Activated CD8-positive, alpha-beta memory T cell treated with anti-CD3 and anti-CD28 coated beads for 48 hours (primary cell): ENCODE measurements at places on chromosomes 6 and 20.

DNA sequence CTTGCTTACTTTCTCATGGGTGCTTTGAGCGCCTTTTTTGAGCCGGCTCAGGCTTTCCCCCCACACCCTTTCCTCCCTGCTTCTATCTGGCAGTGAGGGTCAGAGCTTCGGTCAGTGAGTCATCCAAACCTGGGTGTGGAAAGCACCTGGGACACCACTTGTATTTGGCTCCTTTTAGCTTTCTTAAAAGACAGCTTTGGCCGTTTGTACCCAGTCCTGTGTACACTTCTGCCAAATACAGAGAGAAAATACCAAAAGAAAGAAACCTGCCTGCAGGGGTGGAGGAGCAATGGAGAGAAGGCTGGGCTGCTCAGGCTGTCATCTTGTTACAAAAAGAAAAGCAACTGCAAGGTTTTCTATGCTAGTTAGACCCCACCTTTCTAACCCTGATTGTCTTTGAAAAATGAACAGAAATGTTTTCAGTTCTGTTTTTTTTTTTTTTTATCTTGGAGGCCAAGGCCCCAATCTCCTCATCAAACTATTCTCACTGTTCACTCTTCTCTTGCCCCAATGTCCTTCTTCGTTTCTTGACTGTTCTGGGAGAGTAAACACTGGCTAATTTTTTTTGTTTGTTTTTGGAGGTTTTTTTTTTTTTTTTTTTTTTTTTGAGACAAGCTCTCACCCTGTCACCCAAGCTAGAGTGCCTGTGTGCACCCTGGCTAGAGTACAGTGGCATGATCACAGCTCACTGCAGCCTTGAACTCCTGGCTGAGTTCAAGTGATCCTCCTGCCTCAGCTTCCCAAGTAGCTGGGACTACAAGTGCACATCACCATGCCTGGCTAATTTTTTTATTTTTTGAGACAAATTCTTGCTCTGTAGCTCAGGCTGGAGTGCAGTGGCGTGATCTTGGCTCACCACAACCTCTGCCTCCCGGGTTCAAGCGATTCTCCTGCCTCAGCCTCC, 76.4 kb downstream of the SSR1 start:
- DNase-seq = no peak

GRCh38 chr20:2698186-2698817, 5.7 kb downstream of the EBF4 start:
- no peak for DNase-seq

DNA sequence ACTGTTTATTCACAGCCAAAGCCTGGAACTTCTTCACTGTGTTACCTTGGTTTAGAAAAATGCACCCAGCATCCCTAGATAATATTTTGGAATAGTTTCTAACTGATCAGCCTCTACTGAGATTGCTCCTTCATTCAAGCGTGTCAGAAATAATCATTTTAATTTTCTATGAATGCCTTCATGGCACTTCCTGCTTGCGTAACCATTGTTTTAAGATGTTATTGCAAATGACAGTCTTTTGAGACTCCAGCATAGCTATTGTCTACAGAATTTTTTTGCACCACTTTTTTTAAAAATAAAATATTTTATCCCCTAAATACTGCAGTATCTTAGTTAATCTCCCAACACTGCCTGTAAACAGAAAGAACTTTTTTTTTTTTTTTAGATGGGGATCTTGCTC, 213.1 kb downstream of the PHACTR1 start:
- no peak for DNase-seq

DNA sequence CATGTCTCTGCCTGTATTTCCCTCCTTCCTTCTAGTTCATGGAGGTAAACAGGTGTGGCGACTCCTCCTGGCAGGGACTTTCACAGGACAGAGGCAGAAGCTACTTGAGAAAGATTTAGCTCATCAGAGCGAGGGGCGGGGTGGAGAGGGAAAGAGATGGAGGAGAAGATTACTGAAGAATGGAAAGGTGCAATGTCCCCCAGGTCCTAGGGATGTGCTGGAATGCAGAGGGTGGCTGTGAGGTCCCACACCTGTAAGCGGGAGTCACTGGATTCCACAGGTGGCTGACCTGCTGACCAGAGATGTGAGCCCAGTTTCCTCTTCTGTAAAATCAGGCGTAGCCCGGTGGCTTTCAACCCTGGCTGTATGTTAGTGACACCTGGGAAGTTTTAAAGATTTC, 199.2 kb upstream of the SULF2 start:
- DNase-seq = no peak

DNA sequence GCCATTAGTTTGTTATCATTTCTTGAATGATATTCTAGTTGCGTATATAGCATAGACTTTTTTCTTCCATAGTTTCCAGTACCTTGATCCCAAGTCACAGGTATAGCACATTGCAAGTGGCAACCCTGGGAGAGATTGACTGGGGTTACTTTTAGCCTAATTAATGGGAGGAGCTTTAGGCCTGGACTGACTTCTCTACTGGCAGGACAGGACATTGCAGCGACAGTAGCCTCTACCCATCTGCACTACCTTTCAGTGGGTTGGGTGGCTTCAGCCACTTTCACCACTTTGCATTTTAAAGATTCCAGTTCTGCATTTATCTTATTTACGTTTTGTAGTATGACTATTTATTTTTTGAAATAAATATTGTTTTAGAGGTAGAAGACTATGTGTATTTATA, 320.3 kb downstream of the RIMS1 start:
- no peak for DNase-seq

GRCh38 chr6:82056567-82056966, 191.0 kb downstream of the IBTK start:
- DNase-seq = no peak

DNA sequence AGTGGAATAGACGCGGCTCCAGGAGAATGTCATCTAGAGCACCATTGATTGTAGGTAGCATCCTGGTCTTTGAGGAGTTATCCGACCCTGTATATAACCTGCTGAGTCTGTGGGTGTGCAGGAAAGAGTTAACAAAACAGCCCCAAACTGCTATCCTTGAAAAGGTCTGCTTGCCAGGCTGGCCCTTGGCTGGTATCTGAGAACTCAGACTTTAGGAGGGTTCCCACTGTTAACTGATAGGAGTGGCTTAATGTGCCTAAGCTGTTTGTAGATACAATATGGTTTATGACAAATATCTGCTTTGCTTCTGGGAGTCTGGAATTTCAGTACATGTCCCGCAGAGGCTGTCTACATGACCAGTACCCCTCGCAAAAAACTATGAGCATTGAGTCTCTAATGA, 27.6 kb upstream of the MCUR1 start:
- DNase-seq = no peak

GRCh38 chr20:37669062-37669772, 24.6 kb upstream of the CTNNBL1 start:
- no peak for DNase-seq

DNA sequence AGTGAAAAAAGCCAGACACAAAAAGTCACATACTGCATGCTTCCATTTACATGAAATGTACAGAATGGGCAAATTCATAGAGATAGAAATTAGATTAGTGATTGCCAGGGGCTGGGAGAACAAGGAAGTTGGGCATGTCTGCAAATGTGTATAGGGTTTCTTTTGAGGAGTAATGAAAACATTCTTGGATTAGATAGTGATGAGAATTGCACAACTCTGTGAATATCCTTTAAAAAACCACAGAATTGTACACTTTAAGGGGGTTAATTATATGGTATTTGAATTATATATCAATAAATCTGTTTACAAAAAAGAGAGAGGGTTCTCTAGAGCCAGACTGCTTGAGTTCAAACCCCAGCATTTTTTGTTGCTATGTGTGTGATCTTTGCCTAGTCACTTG, 188.1 kb downstream of the CDC5L start:
- no peak for DNase-seq

GRCh38 chr6:102126488-102126887, 733.0 kb downstream of the GRIK2 start:
- no peak for DNase-seq

DNA sequence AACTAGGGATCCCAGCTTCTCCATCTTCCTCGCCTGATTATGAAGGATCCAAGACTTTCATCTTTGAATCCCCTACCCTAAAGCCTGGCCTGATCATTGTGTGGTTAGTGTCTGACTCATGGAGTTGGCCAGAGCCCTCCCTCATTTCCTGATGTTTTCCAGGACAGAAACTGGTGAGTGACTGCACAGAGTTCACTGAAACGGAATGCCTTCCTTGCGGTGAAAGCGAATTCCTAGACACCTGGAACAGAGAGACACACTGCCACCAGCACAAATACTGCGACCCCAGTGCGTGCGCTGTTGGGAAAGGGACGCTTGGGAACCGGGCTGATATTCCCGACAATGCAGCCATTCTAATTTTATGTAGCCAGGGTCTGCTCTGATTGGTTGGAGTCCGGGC, 4.0 kb downstream of the CD40 start:
- no peak for DNase-seq

- DNase-seq = no peak
Measured at GRCh38 chr6:34982424-34982852, 93.4 kb downstream of the ANKS1A start.

- no peak for DNase-seq
Measured at GRCh38 chr6:121521164-121521555, 85.7 kb downstream of the GJA1 start.

- DNase-seq = no peak
Measured at GRCh38 chr6:44618371-44618770, 230.9 kb downstream of the CDC5L start.

- DNase-seq = no peak
Measured at GRCh38 chr6:21953831-21954801, 342.7 kb downstream of the PRL start.

DNA sequence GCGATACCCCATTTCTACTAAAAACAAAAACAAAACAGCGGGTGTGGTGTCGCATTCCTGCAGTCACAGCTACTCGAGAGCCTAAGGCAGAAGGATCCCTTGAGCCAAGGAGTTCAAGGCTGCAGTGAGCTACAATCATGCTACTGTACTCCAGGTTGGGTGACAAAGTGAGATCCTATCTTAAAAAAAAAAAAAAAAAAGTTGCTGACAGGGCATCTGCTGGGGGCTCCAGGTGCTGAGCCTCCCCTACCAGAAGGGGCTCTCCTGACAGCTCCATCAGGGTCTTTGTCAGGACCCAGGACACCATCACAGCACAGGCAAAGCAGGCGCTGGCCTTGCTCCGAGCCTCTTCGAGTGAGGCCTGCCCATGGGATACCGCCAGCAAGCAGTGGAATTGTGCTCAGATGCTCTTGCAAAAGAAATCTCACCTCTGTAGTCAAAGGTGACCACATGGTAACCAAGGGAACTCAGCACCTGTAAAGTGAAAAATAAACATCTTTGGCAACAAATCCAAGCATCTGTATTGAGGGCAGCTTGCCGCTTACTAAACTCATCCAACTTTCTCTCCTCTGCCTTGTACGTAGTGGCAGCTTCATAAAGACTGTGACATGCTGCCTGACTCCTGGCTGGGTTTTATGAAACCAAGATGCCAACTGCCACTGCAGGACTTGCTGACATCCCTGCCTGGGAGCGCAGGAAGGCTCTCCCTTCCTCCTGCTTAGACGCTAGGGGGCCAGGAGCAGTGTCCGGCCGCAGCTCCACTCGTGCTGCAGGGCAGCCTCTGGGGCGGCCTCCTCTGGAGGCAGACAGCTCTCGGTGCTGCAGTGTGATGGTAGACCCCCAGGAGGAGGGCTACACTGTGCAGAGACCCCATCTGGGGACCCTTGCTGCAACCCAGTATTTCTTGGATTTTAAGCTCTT, 66.9 kb downstream of the PYGB start:
- no peak for DNase-seq

GRCh38 chr6:129890164-129890563, 29.0 kb upstream of the TMEM244 start:
- DNase-seq = no peak

DNA sequence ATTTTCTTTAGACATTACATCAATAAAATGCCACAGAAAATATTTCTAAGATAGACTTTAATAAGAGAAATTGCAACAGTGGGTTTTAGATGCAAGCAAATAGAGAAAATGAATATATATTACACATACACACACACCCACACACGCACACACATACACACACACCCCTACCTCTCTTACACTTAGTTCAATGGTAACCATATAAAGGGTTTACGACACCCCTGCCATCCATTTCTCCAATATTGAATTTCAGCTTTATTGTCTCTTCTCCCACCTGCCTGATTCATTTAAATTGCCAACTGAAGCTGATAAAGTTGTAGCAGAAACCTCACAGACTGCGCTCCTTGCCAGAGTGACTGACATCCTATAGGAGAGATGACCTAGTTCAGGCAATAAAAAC, 154.6 kb downstream of the ADAT2 start:
- no peak for DNase-seq
